Motor neuron (in vitro differentiated cells): ENCODE measurements at places on chromosomes 5 and 9. TPM values are rescaled to one million over a fixed set of nuclear protein-coding genes. Genes with fewer than 3 reads are reported as not detected.

ASS1 gene
- 35.9 and 37.7 TPM in 2 replicates for total RNA-seq

AQP3 gene
- 0.27 and 0.52 TPM in 2 replicates for total RNA-seq

UBAP2 gene
- total RNA-seq, result 12.3 and 18.0 TPM in 2 replicates

DNA sequence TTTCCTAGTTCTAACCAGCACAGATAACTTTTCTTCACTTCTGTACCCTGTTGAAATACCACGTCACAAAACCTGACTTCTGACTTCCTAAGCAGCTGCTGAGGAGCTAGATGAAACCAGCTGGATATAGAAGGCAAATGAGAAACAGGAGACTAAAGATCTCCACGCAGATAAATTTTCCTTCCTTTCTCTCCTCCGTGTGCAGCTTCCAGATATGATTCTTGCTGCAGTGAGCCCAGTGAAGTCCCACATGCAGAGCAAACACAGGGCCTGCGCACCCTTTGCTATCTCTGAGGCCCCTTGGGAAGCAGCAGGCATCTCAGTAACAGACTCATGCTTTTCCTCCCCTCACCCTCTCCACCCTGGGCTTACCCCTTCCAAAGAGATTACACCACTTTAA, 1638.3 kb downstream of the MAT2B start:
- ATAC-seq, result no peak

GABBR2 gene
- 0.07 TPM in 1 of 2 replicates, not detected in the other for total RNA-seq

DNA sequence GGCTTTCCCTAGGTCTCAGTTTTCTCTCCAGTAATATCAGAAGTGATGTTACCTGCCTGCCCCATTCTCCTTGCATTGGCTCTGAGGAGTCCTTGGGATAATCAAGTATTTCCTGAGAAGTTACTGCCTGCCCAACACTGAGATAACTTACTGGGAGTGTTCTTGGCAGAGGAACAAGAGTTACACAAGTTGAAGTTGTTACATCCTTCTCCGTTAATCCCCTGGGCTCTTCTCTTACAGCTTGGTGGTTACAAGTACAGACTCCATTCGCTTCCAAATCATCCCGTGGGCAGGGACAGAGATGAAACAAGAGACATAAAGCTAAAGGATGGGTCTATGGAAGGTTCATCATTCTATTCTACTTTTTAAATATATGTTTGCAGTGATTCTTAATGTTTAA, 74.1 kb upstream of the SAP30L start:
- no peak for ATAC-seq

GRCh38 chr5:111892949-111893348, 136.0 kb upstream of the NREP start:
- no peak for ATAC-seq

TMEM252 gene
- total RNA-seq, result not detected in 2 replicates

DNA sequence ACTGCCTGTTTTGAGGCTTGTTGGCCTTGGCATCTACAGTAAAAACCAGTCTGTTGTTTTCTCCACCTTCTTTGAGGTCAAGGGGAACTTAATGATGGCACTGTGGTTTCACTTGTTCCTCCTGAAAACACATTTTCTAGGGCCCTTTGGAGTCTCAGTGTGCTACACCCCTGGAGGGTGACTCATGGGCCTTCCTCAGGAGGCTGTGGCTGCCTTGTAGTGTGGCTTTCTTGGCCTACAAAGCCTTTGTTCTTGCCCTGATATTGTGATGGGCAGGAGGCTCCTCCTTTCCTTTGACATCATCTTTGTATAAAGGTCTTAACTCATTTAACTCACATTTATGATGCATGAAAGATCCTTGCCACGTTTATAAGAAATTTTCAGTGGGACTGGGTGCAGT, 56.3 kb upstream of the GPBP1 start:
- no peak for ATAC-seq

DNA sequence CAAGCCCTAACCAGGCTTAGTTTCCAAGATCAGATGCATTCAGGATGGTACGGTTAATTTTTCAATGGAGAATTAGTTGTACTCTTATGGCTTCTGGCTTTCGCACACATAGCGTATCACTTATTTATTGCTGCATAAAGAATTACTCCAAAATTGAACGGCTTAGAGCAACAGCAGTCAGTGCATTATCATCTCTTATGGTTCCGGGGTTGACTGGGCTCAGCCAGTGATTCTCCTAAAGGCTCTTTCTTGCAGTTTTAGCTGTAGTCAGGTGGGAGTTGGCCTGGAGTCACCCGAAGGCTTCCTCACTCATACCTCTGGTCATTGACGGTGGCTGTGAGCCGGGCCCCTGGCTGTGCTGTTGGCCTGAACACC, 595 bp upstream of the GRHPR start:
- ATAC-seq, result no peak

- ATAC-seq, result no peak
Observed at GRCh38 chr9:124004593-124004992, 7.0 kb upstream of the LHX2 start.

ISL1 gene
- 41.4 and 41.6 TPM in 2 replicates for total RNA-seq

- no peak for ATAC-seq
Observed at GRCh38 chr9:36867241-36867640, 166.8 kb downstream of the PAX5 start.

GRCh38 chr5:114305402-114306207, 56.3 kb upstream of the KCNN2 start:
- peak; percentile 58 for ATAC-seq

GRCh38 chr5:180804129-180804618, 1.6 kb upstream of the MGAT1 start:
- no peak for ATAC-seq

GRCh38 chr9:30310711-30311110, 2073.7 kb upstream of the ACO1 start:
- ATAC-seq, result no peak

PHF24 gene
- total RNA-seq, result 0.19 and 0.28 TPM in 2 replicates

ADAM19 gene
- 17.2 and 19.5 TPM in 2 replicates for total RNA-seq

GRCh38 chr5:150672237-150672883, 11.3 kb downstream of the MYOZ3 start:
- peak; percentile 75 for ATAC-seq

DNA sequence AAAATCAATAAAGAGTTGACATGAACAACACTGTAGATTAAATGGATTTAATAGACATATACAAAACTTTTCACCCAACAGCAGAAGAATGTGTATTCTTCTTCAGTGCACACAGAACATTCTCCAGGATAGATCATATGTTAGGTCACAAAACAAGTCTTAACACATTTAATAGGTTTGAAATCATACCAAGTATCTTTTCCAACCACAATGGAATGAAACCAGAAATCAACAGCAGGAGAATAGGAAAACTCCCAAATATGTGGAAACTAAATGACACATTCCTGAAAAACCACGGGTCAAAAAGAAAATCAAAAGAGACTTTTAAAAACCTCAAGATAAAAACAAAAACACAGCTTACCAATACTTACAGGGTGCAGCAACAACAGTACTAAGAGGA, 790.1 kb upstream of the ZNF608 start:
- ATAC-seq, result no peak

DNA sequence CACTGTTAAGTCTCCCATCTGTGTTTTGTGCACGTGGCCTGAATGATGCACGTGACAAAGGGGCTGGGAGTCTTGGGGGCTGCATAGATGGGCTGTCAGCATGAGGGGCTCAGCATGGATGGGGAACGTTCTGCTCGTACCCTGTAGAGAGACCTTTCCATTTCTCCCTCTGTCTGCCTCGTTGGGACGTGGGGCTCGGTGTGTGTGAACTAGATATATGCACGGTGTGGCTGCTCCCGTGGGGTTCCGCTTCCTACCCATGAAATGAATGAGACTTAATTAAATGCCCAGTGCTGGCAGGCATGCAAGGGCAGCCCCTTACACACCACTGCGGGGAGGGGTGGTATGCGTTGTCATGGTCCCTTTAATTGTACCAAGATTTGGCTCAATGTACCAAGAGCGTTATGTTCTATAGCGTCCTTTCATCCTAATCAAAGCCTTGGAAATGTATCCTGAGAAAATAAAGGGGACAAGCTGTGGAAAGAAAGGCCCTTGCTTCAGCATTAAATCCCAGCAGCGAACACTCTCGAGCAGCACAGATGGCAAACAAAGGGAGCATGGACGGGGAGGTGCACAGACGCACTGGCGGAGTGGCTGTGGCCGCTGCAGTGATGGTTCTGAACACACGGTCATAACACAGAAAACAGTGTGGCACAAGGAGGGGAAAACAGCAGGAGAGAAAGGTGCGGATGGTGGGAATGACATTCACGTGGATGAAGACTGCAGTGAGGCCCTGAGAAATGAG, 66.8 kb downstream of the RASGEF1C start:
- ATAC-seq, result peak; percentile 66

SOX30 gene
- not detected in 2 replicates for total RNA-seq

- ATAC-seq, result peak; percentile 94
Observed at GRCh38 chr5:10601246-10602030, 37.6 kb downstream of the ANKRD33B start.

SPOCK1 gene
- total RNA-seq, result 12.2 and 14.3 TPM in 2 replicates

- ATAC-seq, result peak; percentile 67
Observed at GRCh38 chr9:127519301-127520166, 68.2 kb downstream of the LRSAM1 start.

FGD3 gene
- 0.27 and 0.31 TPM in 2 replicates for total RNA-seq

DNA sequence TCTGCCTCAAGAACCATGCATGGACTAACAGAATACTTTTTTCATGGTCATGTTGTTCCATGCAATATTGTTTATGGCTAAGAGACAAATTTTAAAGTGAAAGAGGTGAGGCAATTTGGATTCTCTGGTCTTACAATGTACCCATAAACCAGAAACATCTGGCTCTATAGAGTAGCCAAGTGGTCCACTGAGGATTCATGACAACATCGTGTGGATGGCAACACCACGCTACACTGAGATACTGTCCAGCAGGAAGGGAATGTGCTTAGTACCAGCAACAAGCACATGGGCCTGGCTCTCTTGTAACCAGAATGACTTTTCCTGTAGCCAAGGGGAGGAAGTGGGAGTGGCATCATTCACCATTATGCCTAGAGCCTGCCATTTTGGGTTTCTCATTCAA, 218.2 kb downstream of the GADD45G start:
- ATAC-seq, result no peak

GLRA1 gene
- 8.6 and 13.2 TPM in 2 replicates for total RNA-seq

GRCh38 chr9:87876708-87877107, 6.0 kb upstream of the SPATA31E1 start:
- no peak for ATAC-seq

GRCh38 chr5:71569748-71570509, 17.2 kb upstream of the MCCC2 start:
- no peak for ATAC-seq

GRCh38 chr9:24464319-24464951, 81.3 kb downstream of the IZUMO3 start:
- no peak for ATAC-seq

DNA sequence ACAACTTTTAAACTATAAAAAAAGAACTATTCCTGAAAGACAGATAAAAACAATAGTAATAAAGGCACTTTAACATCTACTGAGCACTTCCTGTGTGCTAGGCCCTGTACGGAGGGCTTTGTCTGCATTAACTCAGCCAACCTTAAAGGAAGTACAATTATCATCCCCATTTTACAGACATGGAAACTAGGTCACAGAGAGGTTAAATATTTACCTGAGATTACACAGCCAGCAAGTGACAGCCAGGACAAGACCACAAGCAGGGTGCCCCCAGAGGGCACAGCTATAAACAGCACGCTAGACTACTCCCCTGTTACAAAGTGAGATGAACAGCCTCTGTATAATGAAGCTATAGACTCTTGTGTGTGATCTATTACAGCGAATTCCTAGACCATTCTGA, 25.5 kb downstream of the DDX31 start:
- ATAC-seq, result no peak

DNA sequence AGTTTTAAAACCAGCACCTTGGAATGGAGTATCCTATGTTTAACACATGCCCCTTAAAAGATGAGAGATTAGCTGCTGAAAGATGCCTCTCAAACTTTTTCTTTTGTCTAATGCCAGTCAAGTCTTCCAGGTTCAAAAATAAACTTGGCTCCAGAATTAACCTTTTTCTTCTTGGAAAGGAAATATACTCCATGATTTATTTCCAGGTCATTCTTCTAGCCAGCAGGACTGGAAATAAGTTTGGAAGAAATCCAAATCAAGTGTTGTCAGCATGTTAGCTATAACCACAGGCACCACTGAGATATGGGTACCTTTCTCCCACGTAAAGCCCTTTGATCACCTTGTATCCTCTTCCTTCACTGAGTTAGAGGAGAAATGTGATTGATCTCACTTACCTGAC, 56.1 kb downstream of the NLN start:
- ATAC-seq, result no peak

FOXD4 gene
- total RNA-seq, result 0.46 and 0.48 TPM in 2 replicates

- no peak for ATAC-seq
Observed at GRCh38 chr5:158921441-158922262, 178.1 kb downstream of the EBF1 start.

DNA sequence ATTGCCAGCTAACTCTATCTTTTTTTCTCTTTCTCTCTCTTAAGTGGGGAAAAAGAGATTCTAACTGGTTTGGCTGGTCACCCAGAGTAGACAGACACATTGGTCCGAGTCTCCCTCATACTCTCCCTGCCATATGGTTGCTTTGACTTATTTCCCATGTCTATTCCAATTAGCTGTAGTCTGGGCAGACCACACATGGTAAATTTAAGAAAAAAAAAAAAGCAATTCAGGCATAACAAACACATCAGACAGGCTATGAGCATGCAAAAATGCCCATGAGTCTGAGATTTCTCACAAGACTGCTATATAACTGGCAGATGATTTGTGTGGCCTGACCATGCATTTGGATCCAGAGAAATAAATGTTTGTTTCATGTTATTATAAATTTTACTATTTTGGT, 110.2 kb upstream of the FGF10 start:
- ATAC-seq, result no peak

- ATAC-seq, result no peak
Observed at GRCh38 chr9:95736370-95736769, 139.1 kb upstream of the ERCC6L2 start.

GRCh38 chr9:27367921-27368315, 71.0 kb upstream of the EQTN start:
- ATAC-seq, result no peak

ADGRD2 gene
- total RNA-seq, result 0.14 TPM in 1 of 2 replicates, not detected in the other

- peak; percentile 59 for ATAC-seq
Observed at GRCh38 chr5:69414885-69415583, at the start of gene MARVELD2. Gene MARVELD2 (plus strand): TSS chr5:69415116. CDS start chr5:69419386, 4,270 bp downstream.

HRH2 gene
- 6.2 and 7.2 TPM in 2 replicates for total RNA-seq

DNA sequence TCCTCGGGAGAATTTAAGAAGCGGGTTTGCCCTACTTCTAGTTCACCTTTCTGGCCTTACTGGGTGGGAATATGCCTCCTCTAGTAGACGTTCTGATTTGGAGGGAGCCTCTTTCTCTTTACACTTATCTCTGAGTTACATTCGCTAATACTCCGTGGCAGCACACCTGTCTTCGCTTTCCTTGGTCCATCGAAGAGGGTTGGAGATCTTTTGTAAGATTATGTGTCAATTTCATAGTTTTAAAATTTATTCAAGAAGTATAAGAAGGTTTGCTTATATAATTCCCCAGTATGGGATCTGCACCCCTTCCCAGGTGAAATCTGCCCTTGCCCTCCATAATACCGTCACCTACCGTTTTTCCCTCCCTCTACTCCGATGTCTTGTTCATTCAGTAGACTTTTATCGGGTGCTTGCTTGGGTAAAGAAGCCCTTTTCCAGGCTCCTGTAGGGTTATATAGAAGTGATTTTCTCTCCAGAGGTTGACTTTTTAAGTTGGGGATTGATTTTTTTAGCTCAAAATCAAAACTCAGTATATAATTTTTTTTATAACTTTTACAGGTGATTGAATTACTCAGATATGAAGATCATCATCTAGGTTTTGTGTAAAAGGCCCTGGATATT, 1.1 kb downstream of the GPBP1 start:
- ATAC-seq, result no peak

SPINK13 gene
- 0.25 TPM in 1 of 2 replicates, not detected in the other for total RNA-seq
